Non-pigmented ciliary epithelial cell (primary cell): ENCODE measurements at places on chromosomes 12 and 14.

GRCh38 chr12:58540480-58541299 is 379.6 kb downstream of the LRIG3 start:
- DNase-seq: peak; percentile 77

GRCh38 chr12:46788072-46788887 is 37.5 kb downstream of the SLC38A4 start:
- no peak for DNase-seq

GRCh38 chr14:55454264-55455002 is 14.0 kb upstream of the TBPL2 start:
- peak; percentile 52 for DNase-seq

DNA sequence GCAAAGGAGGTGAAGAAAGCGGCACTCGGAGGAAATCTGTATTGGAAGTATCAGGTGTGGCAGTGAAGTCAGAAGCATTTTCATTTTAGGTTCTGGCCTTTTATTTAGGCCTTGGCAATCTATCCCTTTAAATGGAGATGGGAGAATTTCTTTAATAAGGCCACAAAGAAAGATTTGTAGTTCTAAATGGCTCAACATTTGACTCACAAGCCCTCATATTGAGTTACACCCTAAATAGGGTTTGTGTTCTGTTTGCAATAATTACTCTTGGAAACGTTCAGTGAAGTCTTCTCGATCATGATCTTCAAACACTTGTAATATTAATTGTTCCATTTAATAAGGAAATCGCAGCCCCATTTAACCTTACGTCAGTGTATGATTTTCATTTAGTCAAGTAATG is 25.3 kb upstream of the TMEM260 start:
- no peak for DNase-seq

DNA sequence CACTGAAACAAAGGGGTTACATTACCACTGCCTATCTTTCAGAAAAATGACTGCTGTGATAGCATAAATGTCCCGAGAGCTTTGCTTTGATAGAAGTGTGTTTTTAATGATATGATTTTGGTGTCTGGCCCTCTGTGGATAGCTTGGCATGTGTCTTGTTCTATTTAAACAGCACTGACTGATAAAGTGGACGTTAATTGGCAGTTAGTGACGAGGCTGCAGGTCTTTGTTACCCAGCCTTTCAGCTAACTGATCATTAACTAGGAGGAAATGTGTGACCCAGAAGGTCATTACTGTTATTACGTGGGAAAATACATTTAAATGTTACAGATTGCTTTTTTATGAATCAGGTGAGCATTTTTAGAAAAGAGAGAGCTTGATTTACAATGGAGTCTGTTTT is 428.3 kb downstream of the DIO2 start:
- DNase-seq: no peak

- no peak for DNase-seq
Observed at GRCh38 chr12:117090816-117091711, 8.2 kb downstream of the TESC start.

DNA sequence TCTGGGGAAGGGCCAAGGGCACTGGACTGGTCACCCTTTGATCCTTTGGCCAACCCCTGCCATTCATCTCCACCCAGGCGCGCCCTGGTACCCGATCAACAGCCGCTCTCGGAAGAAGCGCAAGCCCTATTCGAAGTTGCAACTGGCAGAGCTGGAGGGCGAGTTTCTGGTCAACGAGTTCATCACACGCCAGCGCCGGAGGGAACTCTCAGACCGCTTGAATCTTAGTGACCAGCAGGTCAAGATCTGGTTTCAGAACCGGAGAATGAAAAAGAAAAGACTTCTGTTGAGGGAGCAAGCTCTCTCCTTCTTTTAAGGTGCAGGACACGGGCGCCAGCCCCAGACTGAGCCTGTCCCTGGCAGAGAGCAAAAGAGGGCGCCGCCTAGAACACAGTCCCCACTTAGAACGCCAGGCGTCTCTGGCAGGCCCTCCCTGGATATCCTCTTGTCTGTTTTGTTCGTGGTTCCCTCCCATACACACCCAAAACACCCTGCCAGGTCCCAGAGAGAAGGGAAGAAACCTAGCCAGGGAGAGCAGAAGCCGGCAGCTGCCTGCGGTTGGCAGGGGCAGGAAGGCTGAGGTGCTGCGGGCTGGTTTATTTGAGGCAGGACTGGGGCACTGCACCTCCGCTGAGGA is 1.7 kb downstream of the HOXC12 start:
- DNase-seq: no peak

DNA sequence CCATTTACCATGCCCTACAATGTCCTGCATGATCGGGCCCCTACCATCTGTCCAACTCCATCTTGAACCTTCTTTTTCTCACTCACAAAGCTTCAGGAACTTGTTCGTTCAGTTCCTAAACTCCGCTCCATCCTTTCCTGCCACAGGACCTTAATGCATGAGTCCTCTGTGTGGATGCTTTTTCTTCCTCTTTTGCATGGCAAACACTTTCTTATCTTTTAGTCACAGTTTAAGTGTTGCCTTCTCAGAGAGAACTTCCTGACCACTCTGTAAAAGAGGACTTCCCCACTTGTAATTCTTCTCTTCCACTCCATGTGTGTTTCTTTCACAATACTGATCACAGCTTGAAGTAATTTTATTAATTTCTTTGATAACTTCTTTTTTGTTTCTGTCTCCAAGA is 54.4 kb upstream of the ETV6 start:
- DNase-seq: no peak

- DNase-seq: no peak
Observed at GRCh38 chr14:37595809-37596621, 586 bp downstream of the TTC6 start.

- no peak for DNase-seq
Observed at GRCh38 chr12:111993292-111994150, 19.4 kb downstream of the TMEM116 start.

GRCh38 chr14:66790101-66790500 is 282.2 kb downstream of the GPHN start:
- no peak for DNase-seq

GRCh38 chr14:59160506-59160905 is 28.0 kb upstream of the DAAM1 start:
- DNase-seq: no peak

GRCh38 chr12:4866299-4866698 is 43.4 kb upstream of the KCNA1 start:
- DNase-seq: no peak

DNA sequence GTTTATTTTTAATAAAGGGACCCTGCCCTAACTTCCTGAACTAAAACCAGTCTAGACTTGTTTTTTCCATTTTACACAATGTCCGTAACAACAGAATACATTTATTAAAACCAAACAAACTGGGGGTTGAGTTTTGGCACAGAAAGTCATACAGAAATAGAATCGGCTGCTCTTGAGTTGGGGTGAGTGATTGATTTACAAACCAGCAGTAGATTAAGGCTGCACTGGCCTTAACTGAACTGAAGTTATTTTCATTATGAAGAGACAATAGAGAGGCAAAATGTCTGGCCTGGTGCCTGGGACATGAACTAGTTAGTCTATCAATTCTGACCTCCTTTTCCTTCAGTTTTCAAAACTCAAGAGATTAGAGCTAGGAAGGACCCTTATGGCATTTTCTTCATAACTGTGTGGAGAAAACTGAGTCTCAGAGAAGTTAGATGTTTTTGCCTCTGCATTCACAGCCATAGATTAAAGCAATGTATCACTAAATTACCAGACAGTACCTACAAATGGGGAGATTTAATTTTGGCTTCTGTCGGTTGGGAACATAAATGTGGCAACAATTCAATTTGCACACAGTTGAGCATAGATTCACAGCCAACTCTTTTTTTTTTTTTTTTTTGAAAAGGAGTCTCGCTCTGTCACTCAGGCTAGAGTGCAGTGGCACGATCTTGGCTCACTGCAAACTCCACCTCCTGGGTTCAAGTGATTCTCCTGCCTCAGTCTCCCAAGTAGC is 19.8 kb upstream of the MGP start:
- no peak for DNase-seq

DNA sequence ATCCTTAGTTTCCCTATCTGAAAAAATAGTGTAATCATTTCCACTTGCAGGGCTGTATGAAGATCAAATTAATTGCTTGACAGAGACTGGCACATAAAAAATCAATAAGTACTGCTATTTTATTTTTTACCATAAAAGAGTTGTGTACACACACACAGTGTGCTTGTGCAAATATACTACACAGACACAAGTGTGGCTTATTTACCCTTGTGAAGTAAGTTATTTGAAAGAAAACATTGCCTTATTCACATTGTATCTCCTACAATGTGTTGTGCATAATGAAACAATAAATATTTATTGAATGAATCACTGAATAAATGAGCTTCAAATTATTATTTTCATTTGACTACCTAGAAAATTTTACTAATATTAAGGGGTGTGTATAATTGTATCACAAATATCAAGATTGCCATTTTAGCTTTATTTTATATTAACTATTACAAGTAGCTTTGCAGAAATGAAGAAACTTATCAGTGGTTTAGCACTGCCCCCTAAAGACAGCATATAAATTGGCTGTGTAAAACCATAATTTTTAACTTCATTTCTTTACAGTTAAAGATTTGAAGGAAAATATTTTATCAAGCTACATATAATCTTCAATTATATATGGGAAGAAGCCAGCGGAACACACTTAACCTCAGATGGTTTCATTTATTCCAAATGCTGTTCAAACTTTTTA is 11.3 kb downstream of the GARIN6 start:
- no peak for DNase-seq

DNA sequence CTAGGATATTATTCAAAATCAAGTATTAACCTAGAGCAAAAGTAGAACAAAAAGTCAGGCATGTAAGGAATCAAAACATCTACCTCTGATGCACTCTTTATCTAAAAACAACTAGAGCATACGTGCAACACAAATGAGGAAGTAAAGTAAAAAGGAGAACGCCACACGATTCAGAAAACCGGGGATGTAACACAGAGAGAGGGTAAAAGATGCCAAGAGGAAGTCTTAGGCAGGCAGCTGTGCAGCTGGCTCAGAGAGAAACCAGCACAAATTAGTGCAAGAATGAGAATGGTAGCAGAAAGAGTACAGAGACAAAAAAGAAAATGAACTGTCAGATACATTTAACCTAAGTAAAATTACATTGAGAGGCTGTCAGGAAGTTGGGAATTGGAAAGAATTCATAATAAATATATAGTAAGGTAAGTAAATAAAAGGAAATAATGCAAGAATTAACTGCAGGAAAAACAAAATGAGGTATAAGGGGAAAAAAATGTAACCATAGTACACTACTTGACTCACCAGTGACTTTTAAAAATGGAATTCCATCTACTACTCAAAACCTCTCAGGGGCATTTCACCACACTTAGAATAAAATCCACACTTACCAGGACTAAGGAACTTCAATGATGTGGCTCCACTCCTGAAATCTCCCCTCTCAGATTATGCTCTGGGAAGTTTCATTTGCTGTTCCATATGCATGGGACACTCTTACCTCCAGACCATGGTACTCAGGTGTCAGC is 17.1 kb downstream of the BCAT1 start:
- no peak for DNase-seq

DNA sequence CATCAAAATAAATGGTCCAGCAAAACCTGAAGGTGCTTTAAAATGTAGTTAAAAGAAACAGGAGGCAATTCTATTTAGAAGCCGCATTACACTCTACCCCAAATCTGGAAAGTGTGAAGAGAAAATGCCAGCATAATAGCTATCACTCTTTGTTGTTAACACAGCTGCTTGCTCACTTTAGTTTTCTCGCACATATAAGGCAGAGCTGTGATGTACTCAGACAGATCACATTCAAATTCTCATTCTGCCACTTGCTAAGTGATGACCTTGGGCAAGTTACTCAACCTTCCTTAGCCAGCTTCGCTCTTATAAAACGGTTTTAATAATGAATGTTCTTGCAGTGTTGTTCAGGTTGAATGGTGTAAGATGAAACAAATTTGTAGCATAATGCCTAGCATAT is 56.0 kb upstream of the MGAT4C start:
- DNase-seq: no peak

DNA sequence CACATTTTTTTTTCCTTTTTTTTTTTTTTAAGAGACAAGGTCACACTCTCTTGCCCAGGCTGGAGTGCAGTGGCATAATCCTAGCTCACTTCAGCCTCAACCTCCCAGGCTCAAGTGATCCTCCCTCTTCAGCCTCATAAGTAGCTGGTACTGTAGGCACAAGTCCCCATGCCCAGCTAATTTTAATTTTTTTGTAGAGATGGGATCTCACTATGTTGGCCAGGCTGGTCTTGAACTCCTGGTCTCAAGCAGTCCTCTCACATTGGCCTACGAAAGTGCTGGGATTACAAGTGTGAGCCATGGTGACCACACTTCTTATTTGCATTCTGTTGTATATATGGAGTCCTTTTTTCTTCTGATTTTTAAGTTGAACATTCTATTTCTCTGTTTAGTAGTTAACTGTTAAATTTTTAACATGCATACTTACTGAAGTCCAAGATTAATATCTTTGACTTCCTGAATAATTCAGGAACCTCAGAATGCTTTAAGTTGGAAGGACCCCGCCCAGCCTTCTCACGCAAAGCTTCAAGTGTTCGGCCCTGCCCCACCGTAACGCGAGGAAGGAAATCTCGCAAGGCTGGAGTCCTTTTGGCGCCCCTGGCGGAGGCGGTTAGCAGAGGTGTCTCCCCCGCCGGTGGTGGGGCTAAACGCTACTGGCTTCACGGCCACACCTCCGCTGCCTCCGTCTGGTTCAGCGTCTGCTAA is 21.6 kb downstream of the SPATS2 start:
- DNase-seq: no peak

DNA sequence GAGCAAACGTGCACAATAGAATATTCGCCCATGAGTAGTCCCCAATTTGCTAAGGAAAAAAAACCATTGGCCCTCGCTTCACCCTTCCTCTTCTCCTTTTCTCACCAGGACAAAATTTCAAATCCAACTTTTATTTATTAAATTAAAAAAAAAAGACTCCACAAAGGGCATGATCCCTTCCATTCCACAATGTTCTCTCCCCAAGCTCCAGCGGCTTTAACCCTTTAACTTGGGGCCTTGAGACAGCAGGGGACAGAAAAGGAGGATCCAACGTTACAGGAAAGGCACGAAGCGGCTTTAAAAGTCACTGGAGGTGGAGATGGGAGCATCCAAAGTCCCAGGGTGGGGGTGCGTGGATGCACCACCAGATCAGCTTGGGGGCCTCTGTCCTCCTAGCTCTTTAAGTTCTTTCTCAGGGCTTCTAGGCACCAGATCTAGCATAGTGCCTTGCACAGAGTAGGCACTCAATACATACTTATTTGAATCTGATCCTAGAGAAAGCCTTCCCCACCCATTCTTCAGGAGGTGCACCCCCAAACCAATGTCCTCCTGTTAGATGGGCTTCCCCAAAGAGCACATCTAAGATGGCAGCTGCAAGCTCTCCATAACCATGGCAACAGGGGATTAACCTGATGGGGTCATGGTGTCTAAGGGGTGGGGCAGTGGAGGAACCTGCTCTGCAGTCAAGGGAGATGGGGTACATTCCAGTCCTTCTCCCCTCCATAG is 5.2 kb upstream of the AAAS start:
- no peak for DNase-seq

GRCh38 chr14:104895786-104896661 is 28.7 kb upstream of the PLD4 start:
- no peak for DNase-seq

- DNase-seq: no peak
Observed at GRCh38 chr12:121811434-121812319, 7.9 kb downstream of the SETD1B start.
